ENCODE measurements at places on chromosomes 1 and 21.
A peak's percentile ranks its signal among the peaks of the same experiment; 100 is the strongest.

DNA sequence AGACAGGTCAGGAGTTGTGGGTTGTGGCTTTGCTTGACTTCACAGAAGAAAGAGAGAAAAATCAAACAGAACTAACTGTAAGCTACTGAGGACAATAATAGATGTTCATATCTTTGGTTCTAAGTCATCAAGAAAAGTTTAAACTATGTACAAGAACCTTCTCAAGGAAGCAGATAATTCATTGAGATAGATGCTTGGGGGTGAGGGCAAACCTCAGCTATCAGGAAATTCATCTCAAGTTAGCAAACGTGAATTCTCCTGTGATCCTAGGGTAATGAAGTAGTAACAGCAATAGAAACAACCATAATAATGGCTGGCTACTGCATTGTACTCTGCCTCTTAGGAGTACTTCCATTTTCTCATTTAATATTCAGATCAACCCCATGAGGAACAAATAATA, 506.2 kb downstream of the PLPP3 start:
- no peak for DNase-seq

DNA sequence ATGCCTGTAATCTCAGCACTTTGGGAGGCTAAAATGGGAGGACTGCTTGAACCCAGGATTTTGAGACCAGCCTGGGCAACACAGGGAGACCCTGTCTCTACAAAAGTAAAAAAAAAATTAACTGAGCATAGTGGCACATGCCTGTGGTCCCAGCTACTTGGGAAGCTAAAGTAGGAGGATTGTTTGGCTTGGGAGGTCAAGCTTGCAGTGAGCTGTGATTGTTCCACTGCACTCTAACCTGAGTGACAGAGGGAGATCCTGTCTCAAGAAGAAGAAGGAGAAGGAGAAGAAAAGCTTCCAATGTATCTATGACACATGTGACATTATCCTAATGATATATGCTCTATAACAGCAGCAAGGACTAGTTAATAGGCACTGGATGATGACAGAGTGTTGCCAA, 20.1 kb upstream of the ARHGAP29 start:
- DNase-seq = no peak

GRCh38 chr1:97826820-97827219, 94.0 kb downstream of the DPYD start:
- DNase-seq = no peak

GRCh38 chr21:42623694-42624093, 29.7 kb upstream of the PDE9A start:
- no peak for DNase-seq

DNA sequence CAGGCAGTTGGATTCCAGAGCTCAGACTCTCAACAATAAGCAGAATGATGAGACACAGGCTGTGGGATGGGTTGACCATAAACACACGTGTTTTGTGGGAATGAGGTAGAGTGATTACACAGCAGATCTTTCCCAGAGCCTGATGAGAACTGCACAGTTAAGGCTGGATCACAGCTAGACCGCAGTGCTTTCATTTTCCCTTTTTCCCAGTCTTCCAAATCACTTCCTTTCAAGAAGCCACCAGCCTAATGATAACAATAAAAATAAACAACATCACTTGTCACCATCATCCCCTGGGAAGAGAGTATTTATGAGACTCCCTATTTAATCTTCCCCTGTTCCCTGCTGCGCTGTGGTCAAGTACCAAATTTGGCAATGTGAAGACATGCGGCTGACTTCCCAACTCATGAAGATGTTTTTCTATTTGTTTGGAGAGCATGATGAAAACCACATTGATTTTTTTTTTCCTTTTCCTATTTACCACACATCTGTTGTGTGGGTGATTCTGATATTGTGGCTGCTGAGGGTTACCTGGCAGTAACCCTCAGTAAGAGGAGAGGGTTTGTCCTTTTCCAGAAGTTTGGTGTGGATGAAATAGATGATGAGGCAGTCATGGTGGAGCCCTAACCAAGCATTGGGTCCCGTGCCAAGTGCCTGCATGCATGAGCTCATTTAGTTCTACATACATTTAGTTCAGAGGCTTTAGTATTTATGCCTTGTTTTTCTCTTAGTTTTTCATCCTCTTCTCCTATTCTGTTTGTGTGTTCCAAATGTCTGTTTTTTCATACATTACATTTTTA, 248.9 kb upstream of the HOOK1 start:
- DNase-seq = no peak

GRCh38 chr21:36816561-36817130, 117.7 kb downstream of the SIM2 start:
- no peak for DNase-seq

DNA sequence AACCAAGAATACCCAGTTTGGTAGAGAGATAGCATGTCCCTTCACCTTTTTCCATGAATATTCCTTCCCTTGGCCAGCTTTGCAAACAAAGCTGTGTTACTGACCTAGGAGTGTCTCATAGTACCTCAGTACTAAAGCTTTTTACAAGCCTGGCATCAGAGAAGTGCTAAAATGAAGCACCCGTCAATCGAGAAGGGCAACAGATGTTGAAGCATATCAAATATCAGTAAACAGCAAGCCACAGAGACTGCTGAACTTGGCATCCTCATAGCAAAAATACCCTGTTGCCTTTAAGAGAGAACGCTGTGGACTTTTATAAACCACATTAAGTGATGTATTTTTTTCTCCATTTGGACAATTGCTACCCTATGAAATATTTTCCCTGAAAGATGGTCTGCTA, 128.6 kb upstream of the HOOK1 start:
- DNase-seq = no peak

GRCh38 chr21:21481239-21481638, 483.0 kb downstream of the NCAM2 start:
- no peak for DNase-seq

DNA sequence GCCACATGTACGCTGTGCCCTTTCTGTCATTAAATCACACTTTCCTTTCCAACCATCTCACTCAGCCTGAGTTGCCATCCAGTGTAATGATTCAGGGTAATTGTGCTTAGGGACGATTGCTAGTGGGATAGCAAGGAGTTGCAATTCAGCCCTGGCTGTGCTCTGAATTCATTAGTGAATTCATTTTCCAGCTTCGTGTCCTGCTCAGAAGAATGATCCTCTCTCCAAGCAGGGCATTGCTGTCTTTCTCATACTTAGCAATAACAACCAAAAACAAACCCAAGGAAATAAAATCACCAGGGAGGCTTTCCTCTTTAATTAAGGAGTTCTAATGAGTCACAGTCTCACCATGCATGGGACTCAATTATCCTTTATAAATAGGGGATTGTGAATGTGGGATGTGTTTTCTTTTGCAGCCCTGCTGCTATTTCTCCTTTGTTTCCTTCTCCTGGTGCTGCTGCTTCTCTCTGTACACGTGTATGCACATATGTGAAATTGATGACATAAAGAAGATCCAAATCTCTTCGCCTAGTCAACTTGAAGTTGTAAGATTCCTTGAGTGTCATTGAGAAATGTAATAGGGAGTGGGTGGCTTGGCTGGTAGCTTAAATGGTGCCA, 167.0 kb downstream of the TSEN15 start:
- DNase-seq = no peak

DNA sequence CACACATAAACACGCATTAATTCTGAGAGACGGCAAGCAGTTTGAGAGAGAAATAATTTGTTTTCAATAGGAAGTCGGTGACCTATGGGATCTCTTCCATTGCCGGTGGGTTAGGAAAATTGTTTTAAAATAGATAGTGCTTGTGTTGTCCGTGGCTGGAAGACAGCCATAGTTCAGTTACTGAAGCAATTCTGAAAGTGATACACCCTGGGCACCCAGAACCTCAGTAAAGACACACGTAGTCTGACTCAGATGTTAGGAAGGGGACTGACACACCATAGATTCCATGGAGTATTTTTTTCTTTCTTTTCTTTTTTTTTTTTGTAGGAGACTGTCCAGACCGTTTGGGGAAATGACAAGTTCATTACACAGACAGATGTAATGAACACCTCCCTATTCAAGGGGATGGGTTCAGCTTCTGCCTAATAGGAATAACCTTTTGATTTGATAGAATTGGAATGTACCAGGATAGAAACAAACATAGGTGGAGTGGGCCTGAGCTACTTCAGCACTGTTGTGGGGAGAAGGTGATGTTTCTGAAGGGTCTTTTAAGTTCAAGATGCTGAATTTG, 1.6 kb downstream of the C1orf21 start:
- DNase-seq = no peak

DNA sequence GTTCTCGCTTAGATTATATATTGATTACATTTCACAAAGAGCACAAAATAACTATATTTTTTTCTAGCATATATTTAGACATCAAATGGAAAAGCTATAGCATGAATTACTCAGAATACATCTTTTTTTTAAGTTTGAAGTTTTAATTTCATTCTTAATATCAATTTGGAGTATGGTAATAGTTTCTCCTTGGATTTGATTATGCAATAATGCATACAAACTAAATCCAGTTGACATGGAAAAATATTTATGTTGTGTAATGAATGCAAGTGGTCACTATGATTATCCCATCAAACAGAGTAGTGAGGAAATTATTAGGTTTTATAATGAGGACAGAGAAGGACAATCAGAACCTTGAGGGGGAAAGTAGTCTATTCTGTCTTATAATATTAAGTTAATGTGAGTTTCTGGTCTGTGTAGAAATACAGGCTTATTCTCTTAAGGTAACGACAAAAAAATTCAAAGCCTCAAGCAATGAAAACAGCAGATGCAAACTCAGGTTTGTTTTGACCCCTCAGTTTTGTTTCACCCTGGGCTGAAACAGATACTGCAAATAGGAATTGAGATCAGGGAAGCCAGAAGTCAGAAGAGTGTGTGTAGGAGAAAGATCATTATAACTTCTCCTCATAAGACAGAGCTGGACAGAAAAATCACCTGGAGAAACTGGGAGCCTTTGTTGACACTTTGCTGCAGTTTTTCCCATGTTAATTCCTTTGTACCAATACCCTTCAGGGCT, 23.7 kb downstream of the LRRC8B start:
- no peak for DNase-seq

- DNase-seq = no peak
Measured at GRCh38 chr1:202275061-202275770, 66.5 kb downstream of the UBE2T start.

DNA sequence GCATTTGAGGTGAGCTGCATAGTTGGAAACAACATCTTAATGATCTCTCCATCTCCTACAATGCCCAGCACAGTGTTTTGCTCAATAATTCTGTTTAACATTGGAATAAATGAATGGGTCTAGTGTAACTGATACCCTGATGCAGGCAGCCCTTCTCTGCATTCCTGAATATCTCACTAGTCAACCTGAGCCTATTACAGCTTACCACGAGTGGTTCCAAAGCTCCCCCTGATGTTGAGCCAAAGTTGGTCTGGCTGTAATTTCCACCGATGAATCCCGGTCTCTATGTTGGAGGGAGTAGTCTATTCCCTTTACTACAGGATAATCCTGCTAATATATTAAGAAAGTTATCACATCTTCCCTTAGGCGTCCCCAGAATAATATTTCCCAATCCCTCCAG, 63.8 kb downstream of the ZBTB18 start:
- no peak for DNase-seq

DNA sequence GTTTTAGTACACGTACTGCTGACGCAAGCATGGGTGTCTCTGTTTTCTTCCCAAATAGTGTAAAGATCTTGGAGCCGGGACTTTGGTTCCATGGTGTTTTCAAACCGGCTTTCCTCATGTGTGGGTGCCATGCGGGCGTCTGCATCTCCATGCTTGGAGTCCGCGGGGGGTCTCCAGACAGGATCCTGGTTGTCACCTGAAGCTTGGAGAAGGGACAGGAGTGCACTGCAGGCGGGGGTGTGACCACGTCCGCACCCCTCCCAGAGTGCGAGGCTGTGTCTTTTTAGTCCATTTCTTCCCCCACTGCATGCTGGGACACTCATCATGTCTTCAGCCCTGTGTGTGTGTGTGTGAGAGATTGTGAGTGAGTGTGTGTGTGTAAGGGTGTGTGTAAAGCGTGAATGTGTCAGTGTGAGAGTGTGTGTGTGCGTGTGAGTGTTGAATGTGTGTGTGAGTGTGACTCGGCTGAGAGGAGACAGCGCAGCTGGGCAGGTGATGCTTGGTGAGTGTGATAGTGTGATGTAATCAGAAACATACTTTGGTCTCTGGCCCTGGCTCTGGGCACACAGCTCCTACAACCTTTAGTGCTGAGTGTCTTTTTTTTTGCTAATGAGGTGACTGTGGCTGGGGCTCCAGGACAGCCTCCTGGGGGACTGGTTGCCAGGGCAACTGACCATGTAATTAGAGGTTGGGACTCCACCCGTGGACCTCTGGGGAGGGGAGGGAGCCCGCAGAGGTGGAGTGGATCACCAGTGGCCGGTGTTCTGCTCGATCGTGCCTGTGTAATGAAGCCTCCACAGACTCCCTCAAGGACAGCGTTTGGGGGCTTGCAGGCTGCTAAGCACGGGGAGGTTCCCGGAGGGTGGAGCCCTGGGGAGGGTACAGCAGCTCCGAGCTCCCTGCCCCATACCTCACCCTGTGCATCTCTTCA, 55.1 kb downstream of the AGPAT3 start:
- no peak for DNase-seq

GRCh38 chr1:199403531-199404116, 623.9 kb upstream of the NR5A2 start:
- DNase-seq = no peak

- no peak for DNase-seq
Measured at GRCh38 chr1:239739919-239740318, 351.8 kb upstream of the FMN2 start.

GRCh38 chr21:37535130-37535529, 168.6 kb downstream of the DYRK1A start:
- no peak for DNase-seq

DNA sequence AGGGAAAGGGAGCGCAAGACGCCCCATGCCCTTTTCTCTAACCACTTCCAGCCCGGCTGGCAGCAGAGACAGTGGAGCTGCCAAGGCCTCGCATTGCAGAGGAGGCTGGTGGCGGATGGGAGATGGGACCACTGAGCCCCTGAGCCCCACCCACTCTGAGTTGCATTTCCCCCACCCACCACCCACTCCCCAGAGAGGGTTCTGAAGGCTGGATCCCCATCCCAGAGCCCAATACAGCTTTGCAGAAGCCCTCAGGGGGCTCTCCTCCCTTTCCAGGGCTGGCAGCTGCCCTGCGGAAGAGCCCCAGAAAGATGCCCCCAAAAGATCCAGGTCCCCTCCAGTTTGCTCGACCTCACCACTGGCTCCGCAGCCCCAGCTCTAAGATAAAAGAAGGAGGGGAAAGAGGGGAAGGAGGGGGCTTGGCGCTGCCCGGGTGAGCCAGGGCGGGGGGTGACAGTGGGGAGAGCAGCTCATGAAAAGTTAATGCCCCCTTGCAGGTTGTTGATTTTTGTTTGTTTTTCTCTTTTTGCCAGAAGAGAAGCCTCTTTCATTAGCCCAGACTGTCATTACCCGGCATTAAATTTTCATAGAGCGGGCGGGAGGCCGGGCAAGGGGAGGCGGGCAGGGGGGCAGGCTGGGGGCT, 38.4 kb upstream of the CASZ1 start:
- DNase-seq = no peak

- DNase-seq = no peak
Measured at GRCh38 chr1:156075162-156075561, 7.1 kb downstream of the MEX3A start.

GRCh38 chr1:244730153-244730933, 77.4 kb downstream of the DESI2 start:
- peak; percentile 43 for DNase-seq

Data from NT2/D1 (cell line).